Fibroblast of villous mesenchyme (primary cell): ENCODE measurements at places on chromosomes 16 and 17.

GRCh38 chr17:46264456-46265198, 30.3 kb upstream of the LRRC37A start:
- peak; percentile 99 for DNase-seq

DNA sequence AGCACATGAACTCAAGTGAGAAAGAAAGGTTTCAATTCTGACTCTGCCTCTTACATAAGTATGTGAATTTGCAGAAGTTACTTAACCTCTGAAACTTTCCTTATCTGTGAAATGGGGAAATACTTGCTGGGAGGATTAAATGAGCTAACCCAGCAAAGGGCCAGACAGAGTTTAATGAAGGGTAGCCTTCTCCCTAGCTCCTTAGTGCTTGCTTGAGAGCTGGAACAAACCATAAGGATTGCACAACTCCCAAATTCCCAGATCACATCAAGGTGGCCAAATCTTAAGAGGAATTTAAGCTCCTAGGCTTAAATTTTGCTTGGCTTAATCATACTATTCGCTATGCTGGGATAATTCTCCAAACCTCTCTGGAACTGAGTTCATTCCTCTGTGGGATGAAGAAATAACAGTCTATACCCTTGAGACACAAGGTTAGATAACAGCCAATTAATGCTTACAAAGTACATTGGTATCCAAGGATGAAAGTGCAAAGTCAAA, 11.8 kb upstream of the WSB1 start:
- peak; percentile 98 for DNase-seq

DNA sequence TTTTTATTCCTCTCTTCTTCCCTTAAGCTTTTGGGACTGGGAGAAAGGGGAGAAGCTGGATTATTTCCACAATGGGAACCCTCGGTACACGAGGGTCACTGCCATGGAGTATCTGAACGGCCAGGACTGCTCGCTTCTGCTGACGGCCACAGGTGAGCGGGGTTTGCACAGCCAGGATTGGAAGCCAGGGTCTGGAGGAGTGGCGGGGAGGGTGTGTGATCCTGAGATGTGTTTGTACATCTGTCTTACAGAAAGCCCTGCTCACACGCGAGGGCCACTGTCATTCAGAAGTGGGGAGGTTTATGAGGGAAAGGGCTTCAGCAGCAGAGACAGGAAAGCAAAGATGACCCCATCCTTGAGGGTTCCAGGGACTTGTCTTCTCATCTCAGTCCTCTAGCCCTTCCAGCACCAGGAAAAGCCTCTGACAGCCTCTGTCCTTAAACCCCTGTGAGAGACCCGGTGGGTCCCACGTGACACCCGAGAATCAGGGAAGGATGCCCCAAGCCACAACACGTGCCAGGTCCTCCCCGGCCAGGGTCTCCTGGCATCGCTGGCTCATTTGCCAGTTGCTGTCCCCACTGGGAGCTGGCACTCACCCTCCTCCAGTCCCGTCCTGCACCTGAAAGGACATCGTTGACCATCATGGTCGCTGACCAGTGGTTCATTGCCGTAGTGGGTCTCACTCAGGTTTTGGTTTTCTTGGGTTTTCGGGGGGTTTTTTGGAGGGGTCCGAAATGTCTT, 44.3 kb upstream of the CHMP6 start:
- no peak for DNase-seq

DNA sequence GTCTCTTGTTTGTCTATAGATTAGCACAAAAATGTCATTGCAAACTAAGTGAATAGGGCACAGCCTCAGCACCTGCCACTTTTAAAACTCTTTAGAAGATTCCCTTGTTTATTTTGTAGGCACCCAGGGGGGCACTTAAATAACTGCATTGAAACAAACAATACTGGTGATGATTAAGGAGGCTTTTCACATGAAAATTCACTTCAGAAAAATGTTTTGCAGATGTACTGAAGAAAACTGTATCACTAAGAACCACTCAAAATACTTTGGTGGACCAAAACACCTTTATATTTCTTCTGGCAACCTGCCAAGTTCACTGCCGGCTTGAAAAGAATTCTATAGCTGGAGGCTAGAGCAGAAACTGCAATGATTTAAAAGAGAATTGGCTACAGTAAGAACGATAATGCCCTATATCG, 281.5 kb downstream of the TOX3 start:
- DNase-seq: no peak

GRCh38 chr16:13300066-13300840, 398.9 kb downstream of the SHISA9 start:
- DNase-seq: no peak

GRCh38 chr16:24544640-24545039, 5.3 kb downstream of the RBBP6 start:
- no peak for DNase-seq

DNA sequence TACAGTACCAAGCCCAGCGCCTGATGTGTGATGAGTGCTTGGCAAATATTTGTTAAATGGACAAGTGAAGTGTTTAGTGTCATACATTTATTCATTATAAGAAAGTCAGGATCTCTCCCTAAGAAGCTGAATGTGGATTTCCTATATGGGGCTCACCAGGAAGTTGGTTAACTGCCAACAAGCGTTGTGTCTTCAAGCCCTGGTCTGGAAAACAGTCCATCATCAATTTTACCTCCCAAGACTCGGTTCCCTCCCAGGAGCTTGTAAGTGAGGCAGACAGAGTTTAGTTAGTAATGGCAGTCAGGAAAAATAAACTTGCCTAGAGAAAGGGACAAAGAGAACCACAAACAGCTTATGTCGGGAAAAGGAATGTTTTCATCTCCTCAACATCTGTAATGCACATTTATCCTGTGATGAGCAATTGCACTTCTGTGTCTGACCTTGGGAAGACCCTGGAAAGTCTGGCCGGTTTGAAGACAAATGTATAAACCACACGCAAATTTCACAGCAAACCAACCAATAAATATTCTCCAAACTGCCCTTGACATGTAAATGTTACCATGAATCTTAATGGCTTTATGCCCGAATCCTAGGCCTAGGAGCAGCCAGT, 28.3 kb downstream of the C16orf95 start:
- peak; percentile 73 for DNase-seq

DNA sequence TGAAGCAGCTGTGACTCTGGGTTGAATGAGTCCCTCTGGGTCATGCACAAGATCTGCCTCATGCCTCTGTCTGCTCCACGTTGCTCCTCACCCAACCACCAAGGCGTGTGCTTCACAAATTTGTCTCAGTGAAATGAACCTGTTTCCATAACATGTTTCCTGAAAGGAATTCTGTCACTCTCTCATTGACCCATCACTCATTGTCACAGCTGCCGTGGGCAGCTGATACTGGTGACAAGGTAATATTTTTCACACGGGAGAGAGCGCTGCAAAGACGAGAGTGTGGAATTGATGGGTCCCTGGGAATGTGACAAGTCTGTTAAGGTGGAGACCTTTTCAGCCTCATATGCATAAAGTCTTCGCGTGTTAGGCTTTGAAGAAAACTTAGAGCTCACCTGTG, 391.4 kb downstream of the CPPED1 start:
- no peak for DNase-seq

DNA sequence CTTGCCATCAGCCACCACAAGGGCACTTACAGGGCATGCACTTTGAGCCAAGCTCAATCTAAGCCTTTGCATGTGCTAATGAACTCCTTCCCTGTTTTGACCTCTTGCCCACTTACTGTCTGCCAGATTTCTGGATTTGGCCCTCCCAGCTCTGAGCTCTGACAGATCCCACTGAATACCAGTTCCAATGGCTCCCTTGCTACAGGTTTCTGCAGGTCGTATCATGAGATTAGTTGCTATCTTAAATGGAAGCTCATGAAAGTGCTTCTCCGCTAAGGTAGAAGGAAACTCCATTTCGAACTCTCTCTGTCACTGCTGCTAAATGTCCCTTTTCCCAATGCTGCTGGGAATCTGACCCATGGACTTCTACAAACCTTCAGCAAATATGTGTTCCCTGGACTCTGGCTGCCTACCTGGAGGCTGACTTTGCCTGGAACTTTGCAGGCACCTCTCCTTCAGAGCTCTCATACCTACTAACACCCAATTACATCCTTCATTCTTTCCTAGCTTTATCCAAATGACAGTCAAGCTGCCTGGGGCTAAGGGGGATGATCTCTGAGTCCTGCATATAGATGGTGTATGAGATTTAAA, 23.5 kb upstream of the TOB1 start:
- no peak for DNase-seq

GRCh38 chr16:12420661-12421209, 383.0 kb downstream of the CPPED1 start:
- DNase-seq: no peak

DNA sequence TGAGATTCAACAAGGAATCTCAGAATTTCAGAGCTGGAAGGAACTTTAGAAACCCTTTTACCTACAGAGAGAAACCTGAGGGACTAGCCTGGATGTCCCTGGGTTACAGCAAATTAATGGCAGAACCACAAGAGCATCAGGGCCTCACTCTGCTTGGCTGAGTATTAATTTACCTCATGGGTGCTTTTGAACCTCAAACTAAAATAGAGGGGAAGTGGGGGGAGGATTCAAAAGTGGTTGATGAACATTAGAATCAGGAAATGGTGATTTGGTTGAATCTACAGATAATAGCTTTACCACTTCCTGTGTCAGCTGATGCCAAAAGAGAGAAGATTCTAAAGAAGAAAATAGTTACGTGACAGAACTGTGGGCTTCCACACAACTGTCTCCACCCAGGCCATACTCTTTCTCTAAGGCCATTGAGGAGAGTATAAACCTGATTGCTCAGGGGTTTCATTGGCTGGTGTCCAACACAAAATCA, 11.3 kb upstream of the SKAP1 start:
- DNase-seq: no peak

- DNase-seq: no peak
Observed at GRCh38 chr17:17525956-17526355, 29.8 kb upstream of the RASD1 start.

DNA sequence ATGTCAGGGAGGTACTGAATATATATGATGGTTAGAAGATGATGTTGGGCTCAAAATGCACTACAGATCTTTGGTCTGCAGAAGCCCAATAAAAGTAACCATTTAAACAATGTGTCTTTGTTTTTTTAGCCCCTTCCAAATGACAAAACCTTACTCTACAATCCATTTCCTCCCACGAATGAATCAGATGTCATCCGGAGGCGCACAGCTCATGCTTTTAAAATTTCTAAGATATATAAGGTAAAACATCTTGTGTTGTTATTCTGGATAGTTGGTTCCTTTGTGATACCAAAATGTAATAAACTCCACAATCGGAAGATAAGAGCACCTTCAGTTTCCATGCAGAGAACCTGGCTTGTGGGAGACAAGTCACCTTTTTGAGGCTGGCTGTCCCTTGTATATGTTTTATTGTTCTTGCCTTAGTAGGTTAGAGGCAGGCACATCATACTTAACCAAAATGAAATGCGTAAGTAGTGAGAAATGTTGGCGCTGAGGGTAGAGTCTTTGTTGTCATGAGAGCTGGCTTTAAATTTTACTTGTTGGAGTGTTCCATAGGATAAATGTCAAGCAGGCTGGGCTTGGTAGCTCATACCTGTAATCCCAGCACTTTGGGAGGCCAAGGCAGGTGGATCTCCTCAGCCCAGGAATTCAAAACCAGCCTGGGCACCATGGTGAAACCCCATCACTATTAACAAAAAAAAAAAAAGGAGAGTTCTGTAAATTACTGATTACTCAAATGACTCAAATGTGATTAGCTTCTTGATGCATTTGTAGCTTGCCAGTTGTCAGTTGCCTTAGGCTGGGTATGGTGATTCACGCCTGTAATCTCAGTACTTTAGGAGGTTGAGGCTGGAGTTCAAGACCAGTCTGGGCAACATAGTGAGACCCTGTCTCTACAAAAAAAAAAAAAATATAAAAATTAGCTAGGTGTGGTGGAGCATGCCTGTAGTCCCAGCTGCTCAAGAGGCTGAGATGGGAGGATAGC, 19.7 kb upstream of the SNTB2 start:
- no peak for DNase-seq

GRCh38 chr17:81241648-81242420, 2.7 kb downstream of the NDUFAF8 start:
- peak; percentile 41 for DNase-seq

DNA sequence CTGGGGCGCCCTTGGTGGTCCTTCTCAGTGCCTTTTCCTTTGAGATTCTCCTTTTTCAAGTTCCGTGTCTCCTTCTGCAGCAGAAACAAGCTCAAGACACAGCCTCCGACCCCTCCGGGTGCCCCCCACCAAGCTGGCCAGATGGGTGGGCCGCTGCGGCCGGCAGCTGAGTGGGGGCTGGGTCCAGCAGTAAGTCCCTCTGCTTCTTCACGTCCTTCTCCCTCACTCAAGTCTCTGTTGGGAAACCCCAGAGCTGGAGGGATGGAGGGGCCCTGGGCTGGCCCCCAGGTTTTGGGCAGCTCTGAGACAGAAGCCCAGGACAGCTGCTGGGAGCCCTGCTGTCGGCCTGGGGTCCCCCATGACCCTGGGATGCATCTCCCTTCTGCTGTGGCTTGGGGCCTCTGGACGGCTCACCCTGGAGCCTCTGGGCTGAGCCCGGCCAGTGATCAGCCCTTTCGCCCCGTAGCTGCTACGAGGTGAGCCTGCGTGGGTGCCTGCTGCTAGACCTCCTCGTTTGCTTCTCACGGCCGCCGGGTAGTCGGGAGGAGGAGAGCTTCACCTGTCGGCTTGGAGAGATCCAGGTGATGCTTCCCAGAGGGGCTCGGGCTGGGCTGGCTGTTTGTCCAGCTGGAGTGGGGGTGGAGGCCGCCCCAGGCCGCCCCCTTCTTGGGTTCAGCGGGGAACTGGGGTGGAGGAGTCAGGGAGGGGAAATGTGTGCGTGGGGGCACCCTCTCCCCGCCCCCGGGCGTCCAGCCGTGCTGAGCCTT, 10.7 kb downstream of the ENGASE start:
- DNase-seq: no peak

DNA sequence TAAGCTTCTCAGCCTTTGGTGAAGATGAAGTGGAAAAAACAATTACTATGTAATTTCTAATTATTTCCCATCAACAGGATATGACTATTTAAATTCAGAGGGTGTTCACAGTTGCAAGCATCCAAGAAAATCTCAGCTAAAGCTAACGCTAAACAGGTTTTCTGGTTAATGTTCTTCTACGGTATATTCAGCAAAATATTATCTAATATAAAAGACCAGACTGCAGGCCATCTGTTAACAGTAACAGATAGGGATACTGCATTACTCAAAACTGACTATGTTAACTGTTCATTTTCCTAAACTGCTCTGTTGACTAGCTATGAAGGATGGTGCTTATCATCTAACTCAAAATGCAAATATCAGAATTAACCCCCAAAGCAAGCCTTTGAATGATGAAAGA, 32.8 kb downstream of the GLG1 start:
- no peak for DNase-seq

DNA sequence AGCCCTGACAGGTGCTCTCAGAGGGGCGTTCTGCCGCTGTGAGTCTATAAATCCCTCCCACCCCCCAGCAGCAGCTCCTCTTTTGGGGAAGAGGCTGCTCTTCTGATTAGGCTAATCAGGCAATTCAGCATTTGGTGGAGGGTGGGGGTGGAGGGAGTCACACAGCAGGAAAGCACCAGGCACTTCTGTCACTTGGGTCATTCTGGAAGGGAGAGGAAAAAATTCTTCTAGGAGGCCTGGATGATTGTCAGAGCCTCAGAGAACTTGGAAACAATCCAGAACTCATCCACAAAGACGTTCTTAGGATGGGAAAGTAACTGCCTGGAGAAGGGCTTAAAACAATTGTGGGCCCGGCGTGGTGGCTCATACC, 7.3 kb upstream of the SSTR2 start:
- DNase-seq: no peak

- no peak for DNase-seq
Observed at GRCh38 chr16:19625039-19625438, 69.5 kb downstream of the VPS35L start.
